Adrenal gland (tissue), 19 donors: ENCODE measurements at places on chromosomes 5 and 9. TPM values are rescaled to one million over a fixed set of nuclear protein-coding genes. Genes with fewer than 3 reads are reported as not detected.

- no peaks in the 10 kb centered on the region for H3K36me3 ChIP-seq
- H3K4me1 ChIP-seq: peaks cover 6% of the 10 kb centered on the region
- H3K27me3 ChIP-seq: no peaks in the 10 kb centered on the region
- no peak for DNase-seq
These were observed 36.4 kb downstream of the SLC28A3 start for GRCh38 chr9:84304166-84304565.

- no peak overlapping the region for H3K27ac ChIP-seq
- H3K27me3 ChIP-seq: no peaks in the 10 kb centered on the region
These were observed 517.2 kb downstream of the SPOCK1 start for GRCh38 chr5:136981936-136982335.

- H3K27me3 ChIP-seq: no peaks in the 10 kb centered on the region
- H3K4me1 ChIP-seq: peaks cover 7% of the 10 kb centered on the region
- H3K27ac ChIP-seq: no peak overlapping the region
- no peak for DNase-seq
These were observed 97.5 kb upstream of the FCN2 start for GRCh38 chr9:134782921-134783698.

DNA sequence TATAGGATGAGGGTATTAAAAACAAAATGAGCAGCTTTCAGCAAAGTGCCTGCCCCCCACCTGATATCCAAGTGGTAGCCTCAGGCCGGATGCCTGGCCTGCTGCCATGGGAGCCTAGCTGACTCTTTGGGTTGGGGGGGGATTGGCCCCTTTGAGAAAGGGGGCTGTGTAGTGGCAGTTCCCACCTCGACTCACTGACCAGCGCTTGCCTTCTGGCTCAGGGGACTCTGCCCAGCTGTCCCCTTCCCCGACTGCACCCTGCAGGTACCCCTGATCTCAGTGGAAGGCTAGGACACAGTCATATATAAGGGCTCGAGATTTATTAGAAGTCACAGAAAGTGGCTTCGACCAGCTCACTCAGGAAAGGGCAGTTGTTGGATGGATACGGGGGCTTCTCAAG, 1.5 kb upstream of the NEUROG1 start:
- H3K27ac ChIP-seq: no peak overlapping the region
- peaks cover 50% of the 10 kb centered on the region for H3K27me3 ChIP-seq
- H3K4me3 ChIP-seq: no peak overlapping the region
- no peaks in the 10 kb centered on the region for H3K36me3 ChIP-seq

- H3K4me3 ChIP-seq: peak within 1 kb of the TSS; percentile 80
- H3K27me3 ChIP-seq: no peaks in the 10 kb centered on the region
- no peaks in the 10 kb centered on the region for H3K36me3 ChIP-seq
- H3K27ac ChIP-seq: peak within 1 kb of the TSS; percentile 90
- peak; percentile 57 for DNase-seq
- H3K4me1 ChIP-seq: peaks cover 15% of the 10 kb centered on the region
These were observed at the start of gene GCNT4 for GRCh38 chr5:75052192-75053053. TSS of gene GCNT4 (minus strand) at chr5:75052558. CDS start at chr5:75030037, 22,521 bp downstream.

DNA sequence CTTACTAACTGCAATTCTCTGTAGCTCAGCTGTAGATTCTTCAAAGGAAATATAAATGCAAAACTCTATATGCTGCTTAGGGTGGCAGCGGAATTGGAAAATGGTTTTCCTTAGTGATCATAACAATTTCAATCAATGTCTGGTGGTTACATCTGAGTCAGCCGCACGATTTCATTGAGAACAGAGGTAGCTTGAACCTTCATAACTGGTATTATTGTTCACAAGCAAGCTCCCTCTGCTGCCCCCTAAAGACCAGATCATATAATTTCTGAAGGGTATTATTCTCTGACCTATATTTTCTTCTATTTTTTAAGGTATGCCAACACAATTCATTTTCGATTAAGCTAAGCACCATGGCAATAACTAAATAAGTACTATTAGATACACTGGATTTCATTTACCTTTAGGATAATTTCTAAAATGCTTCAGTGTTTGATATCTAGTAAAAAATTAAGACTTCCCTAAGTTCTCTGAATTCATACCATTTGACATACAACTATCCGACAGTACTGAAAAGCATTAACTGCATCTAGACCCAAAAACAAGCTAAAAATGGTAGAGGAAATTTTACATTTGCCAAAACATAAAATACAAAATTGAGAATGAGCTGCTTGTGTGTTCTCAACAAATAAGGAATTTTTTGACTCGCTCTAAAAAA, 181.1 kb upstream of the SPEF2 start:
- no peaks in the 10 kb centered on the region for H3K4me1 ChIP-seq
- no peaks in the 10 kb centered on the region for H3K36me3 ChIP-seq
- H3K27me3 ChIP-seq: no peaks in the 10 kb centered on the region
- H3K27ac ChIP-seq: no peak overlapping the region
- DNase-seq: no peak

Gene EQTN
- not detected for total RNA-seq
